ENCODE measurements at places on chromosomes 7 and 10. TPM values are rescaled to one million over a fixed set of nuclear protein-coding genes. Genes with fewer than 3 reads are reported as not detected.

- DNase-seq, result no peak
Observed at GRCh38 chr7:35721288-35721687, 26.4 kb upstream of the HERPUD2 start.

DNA sequence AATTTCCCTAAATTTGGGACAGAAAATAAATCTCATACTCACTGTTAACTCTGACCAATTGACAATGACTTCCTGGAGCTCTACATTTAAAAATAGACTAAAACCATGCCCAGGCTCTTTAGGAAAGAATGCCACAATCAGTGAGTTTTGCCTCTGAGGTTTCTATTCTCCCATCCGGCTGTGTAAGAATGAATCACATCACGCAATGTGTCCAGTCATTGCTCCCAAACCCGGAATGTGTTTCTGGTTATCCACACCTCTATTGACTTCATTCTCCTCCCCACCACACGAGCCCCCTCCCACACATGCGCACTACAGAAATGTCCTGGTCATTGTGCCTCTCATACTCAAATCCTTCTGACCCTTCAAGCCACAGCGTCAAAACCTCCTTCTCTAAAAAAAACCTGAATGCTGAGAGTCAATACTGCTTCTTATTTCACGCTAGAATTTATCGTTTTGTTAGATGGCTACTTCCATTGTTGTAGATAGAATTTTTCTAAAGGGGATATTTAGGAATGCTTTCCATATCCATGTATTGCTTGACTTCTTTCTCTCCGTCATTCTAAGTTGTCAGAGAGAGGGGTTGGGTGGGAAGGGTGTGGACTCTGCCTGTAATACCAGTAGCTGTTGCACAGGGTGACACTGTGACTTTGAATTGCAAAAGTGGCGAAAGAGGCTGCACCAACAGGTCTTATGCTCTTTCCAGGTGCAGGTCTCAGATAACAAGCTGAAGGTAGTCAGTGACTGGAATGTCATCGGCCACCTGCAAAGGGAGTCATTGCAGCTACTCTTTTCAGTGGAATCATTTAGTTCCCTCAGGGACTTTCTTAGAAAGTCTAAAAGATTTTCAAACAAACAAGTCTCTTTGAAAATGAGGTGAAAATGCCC lies 356.6 kb downstream of the PAXIP1 start:
- DNase-seq, result no peak

- no peak for DNase-seq
Observed at GRCh38 chr10:24419066-24419465, 210.1 kb downstream of the KIAA1217 start.

DNA sequence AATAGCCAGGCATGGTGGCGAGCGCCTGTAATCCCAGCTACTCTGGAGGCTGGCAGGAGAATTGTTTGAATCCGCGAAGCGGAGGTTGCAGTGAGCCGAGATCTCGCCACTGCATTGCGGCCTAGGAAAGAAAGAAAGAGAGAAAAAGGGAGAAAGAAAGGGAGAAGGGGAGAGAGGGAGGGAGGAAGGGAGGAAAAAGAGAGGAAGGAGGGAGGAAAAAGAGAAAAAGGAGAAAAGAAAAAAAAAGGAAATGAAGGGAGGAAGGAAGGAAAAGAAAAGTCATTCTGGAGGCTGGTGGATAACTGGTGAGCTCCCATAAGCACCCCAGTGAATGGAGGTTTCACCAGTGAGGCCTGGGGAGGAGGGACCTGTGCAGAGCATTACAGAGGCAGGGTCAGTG lies 7.6 kb upstream of the OGDHL start:
- no peak for DNase-seq

DNA sequence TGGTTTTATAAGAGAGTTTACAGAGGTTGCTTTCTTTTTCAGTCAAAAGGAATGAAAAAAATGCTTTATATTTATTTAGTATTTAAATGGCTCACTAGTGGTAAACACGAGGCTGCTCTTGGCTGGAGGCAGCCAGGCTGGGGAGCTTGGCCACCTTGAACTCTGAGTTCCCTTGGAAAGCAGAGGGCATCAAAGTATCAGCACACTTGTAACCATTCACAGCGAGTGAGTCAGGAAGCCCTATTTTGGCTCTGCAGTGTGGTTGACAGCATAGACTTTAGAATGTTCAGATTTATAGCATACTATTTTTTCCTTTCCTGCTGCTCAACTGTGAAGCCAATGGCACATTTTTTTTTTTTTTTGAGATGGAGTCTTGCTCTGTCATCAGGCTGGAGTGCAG lies 51.6 kb downstream of the CYCS start:
- no peak for DNase-seq

Gene GRID1
- 1.6 TPM for total RNA-seq

- no peak for DNase-seq
Observed at GRCh38 chr10:126264102-126265018, 123.9 kb downstream of the ADAM12 start.

GRCh38 chr10:44897049-44897448 lies 14.1 kb upstream of the TMEM72 start:
- no peak for DNase-seq

Gene PTPN20
- not detected for total RNA-seq

GRCh38 chr10:77702166-77702565 lies 64.6 kb upstream of the KCNMA1 start:
- DNase-seq, result no peak

DNA sequence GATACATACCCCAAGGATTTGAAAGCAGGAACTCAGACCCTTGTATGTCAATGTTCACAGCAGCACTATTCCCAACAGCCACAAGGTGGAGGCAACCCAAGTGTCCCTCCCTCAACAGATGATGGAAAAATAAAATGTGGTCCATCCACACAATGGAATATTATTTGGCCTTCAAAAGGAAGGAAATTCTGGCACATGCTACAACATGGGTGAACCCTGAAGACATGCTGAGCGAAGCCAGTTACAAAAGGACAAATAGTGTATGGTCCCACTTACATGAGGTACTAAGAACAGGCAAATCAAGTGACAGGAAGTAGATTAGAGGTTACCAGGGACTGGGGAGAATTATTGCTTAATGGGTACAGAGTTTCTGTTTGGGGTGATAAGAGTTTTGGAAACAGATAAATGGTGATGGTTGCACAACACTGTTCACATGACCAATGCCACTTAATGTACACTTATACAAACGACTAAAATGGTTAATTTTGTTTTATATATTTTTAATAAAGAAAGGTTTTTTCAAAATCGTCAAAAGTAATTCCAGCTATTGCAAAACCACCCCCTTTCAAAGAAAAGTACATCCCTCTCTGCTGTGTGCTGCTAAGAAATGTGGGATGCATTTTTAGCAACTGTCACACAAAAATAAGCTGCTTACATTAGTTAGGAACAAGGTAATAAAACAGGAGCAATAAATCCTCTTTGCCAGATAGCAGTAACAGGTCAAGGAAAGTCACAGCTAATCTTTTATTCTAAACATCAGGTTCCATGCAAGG lies 85.7 kb downstream of the GRB10 start:
- DNase-seq, result no peak

Gene ACSL5
- 137 TPM for total RNA-seq

Measured in transverse colon (tissue), 4 donors.